Heart left ventricle (tissue), 16 donors: ENCODE measurements at places on chromosomes 11 and 22.

DNA sequence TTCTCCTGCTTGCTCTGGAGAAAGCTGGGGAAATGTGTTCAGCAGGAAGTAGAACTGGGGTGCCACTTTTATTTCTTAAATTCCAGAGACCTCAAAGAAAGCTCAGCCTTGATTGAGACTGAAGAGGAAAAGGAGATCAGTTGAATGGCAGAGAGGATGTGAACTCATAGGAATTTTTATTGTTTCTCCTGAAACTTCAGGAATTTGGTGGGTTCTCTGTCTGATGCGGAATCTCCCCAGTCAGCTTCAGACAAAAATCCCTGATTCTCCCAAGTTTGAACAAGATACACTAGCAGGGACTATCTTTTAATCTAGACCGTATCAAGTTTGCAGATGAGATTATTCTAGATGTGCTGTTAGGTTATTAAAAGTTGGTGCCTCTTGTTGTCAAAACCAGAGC lies 23.0 kb downstream of the EHF start:
- DNase-seq: no peak

- no peak for DNase-seq
These were observed 43.7 kb downstream of the MAML2 start for GRCh38 chr11:96299155-96299888.

DNA sequence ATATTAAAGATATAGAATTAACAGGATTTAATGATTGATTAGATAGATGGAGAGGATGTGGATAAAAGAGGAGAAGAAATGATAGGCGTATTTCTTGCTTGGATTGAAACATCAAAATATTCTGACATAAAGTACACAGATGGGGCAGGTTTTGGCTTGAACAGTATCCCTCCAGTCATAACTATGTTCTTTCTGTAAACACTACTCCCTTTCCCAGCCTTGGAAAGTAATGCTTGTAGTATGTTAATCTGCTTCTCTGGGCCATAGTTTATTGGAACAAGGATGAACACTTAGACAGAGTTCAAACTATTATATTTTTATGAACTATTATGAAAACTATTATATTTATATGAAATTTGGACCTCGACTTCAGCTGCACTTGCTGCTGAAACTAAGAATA lies 419.2 kb downstream of the AASDHPPT start:
- DNase-seq: no peak

- no peak for DNase-seq
These were observed 59.5 kb downstream of the TRIM29 start for GRCh38 chr11:120078397-120078796.

DNA sequence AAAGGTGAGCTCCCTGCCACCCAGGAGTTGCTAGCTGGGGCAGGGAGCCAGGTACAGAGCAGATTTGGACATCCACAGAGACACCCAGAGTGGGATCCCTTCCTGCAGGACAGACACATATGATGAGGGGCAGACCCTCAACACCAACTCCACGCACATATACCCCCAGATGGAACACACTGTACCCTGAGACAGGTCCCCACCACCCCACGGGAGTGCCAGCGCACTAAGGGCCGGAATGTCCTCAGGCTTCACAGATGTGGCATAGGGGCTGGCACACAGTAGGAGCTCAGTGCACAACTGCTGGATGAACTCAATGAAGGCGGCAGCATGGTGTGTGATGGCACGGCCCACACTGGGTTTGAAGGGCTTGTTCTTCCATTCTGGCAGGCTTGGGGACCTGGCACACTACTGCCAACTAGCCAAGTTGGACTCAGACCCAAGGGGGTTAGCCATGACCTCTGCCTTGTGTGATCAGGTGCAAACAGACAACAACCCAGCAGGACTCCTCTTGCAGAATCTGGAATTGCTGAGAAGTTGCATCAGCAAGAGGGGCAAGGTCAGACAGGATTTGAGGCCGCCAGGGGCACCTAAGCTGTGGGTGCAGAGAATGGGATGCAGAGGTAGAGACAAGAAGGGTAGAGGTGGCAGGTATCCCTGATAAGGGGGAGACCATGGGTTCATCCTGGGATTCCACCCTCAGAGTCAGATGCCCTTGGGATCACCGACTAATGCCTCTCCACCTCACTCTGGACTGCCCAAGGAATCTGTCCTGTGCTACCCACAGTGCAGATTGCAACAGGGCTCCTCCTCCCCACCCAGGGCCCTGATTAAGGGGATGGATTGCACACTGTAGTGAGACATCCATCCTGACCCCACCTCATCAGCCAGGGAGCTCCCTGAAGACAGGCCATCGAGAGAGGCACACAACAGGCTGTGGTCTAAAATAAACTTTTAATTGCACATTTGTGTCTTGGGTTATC lies 2.4 kb downstream of the C22orf15 start:
- DNase-seq: no peak

GRCh38 chr11:120900643-120901042 lies 123.3 kb upstream of the TBCEL start:
- DNase-seq: no peak

DNA sequence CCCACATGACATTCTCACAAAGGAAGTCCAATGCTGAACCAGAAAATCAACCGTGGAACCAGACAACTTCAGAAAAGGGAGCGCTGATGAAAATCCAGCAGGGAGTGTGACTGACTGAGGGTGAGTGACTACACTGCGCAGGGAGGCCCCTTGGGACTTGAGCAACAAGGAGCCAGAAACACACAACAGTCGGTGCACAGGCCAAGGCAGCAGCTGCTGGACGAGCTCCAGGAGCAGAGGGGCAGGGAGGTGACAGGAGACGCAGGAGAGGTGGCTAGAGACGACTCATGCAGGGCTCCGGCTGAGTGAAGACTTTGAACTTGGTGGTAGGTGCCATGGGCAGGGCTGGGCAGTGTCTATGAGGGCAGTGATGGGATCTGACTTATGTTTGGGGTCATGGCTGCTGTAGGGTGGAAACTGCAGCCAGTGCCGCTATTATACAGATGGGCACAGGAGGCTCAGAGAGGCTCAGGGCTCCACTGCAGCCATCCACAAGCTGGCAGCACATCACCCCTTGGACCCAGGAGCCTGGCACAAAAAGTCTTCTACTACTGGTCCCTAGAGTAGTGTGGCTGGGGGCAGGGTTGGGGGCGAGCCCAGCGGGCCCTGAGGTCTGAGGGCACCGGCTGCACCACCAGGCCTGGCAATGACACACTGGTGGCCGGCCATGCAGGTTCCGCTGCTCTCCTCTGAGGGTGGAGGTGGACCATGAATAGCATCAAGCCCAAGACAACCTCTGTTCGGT lies 10.3 kb upstream of the FADD start:
- DNase-seq: peak; percentile 71

DNA sequence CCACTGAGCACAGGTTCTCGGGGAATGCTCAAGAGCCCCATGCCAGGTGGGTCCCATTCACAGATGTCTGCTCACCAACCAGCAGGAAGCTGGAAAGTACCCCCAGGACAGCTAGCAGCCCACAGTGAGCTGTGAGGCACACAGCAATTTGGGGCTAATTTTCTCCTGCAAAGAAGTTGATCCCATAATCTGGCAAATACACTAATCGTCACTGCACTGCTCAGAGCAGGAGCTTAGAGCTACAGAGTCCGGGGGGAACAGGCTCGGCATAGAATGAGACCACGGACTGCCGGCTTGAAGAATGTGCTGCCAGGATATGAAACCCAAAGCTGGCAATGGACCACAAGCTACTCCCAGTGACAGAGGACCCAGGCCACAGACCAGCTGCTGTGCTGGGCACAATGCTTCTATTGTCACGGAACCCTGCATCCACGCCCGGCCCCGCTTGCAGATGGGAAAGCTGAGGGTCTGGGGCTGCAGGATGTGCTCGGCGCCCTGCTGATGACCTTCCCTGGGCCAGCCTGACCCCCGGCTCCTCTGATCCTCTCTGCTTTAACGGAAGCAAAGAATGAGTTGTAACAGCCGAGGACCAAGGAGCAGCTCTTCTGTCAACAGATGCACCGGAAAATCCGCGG lies 239.7 kb downstream of the CTTN start:
- DNase-seq: no peak

DNA sequence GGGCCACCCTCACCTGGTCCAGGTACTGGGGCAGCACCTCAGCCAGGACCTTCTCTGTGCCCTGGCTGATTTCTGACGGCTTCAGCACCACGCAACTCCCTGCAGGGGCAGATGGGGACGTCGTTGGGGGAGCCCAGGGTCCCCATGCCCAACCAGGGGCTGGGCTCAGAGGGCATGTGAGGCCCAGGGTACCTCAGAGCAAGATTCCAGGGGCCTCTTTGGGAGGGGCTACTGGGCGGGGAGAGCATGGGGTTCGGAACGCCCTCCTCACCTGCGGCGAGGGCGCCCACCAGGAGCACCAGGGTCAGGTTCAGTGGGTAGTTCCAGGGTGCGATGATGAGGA lies 8.1 kb downstream of the ALDH3B2 start:
- DNase-seq: no peak

DNA sequence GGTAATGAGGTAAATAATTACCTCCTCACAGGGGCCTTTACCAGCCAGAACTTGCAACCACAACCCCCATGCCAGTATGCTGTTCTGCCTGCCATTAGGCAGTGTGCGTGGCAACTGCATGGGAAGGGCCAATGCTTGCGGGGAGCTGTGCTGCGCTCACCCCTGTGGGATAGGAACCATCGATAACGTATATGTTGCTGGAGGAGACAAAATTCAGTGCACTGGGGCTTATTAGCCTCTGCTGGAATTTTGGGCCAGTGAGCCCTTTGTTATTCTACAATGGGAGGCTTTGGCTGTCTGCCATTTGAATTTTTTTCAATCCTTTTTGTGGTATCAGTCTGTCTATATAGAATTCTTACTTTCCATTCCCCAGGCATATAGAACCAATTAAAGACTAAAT lies 47.3 kb downstream of the PPP2R1B start:
- DNase-seq: no peak

DNA sequence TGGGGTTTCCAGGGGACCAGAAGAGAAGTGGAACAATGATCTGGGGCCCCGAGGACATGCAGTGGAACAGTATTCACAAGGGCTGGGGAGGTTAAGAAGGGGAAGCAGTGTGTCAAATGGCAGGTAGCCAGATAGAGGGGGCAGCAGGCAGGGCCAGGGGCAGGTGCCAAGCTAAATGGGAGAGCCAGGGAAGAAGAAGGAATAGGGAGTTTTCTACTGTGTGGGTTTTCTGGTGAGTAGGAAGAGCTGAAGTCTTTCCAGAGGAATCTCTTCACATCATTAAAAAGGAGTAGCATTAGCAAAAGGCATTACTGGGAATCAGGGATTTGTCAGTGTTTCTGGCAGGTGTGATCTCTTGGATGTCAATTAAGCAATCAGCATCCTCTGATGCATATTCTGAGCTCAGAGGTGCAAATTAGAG lies 55.8 kb downstream of the IRAG1 start:
- no peak for DNase-seq

- no peak for DNase-seq
These were observed 2.3 kb upstream of the TMEM45B start for GRCh38 chr11:129813231-129813791.

GRCh38 chr11:60389279-60389910 lies 6.9 kb upstream of the MS4A14 start:
- DNase-seq: no peak
